ENCODE measurements at places on chromosomes 11 and 22. TPM values are rescaled to one million over a fixed set of nuclear protein-coding genes. Genes with fewer than 3 reads are reported as not detected.

The HPS5 gene
- total RNA-seq: 32.9 TPM

GRCh38 chr11:129451524-129451923 lies 75.9 kb downstream of the BARX2 start:
- DNase-seq: no peak

DNA sequence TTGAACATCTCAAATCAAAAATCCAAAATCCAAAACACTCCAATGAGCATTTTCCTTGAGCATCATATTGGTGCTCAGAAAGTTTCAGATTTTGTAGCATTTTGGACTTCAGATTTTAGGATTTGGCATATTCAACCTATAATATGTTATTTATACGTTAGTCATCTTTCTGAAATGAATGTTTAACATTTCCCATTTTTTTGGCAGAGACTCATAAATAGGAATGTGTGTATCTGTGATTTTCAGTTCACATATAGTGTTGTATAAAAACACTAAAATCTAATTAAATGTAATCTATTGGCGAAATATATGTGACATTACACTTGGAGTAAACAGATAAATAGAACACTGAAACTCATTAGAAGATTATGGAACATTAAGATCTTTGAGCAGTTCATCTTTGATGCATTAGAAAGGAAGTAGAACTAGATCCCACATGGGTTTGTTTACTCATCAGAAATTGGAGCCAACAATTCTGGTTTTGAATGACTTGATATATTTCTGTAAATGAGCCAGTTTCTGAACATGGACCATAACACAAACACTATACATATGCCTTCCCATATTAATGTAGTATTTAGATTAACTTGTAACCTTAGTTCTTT lies 153.1 kb downstream of the UVRAG start:
- no peak for DNase-seq

DNA sequence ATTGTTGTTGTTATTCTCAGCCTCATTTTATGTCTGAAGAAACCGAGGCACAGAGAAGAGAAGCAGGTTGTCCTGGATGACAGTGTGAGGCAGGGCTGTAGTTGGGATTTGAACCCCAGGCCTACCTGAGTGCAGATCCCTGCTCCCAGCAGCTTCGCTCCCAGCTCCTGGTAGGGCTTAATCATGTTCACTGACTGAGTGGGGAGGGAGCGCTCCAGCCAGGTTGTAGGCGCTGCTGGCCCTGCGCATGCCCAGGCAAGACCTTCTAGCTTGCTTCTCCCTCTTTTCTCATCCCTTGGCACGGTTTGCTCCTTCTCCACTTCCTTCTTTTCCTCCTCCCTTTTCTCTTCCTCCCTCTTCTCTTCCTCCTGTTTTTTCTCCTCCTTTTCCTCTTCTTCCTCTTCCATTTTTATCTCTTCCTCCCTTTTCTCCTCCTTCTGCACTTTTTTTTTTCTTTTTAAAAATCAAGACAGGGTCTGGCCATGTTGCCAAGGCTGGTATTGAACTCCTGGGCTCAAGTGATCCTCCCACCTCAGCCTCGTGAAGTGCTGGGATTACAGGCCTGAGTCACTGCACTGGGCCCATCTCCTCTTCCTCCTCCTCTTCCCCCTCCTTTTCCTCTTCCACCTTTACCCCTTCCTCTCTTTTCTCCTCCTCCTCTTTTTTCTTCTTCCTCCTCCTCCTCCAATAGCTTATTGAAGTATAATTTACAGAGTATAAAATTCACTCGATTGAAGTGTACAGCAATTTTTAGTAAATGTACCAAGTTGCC lies 109.3 kb downstream of the KIAA1671 start:
- DNase-seq: no peak

The CEP126 gene
- total RNA-seq: 0.92 TPM

The PRR33 gene
- total RNA-seq: not detected

The PATL1 gene
- 12.7 TPM for total RNA-seq

DNA sequence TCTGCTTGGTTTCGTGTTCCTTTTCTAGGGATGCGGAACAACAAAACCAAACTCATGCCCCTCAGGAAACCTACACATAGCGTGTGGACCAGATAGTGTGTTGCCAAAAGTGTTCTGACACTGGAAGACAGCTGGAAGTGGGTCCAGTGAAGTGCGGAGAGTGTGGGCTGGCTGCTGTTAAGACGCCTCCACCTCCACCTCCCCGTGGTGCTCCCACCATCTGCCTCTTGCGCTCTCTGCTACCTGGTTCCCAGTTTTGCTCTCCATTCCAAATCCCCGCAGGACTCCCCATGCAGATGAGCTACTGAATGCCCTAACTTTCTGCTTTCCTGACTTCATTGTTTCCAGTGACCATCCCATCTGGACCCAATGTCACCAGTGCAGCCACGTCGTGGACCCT lies 51.8 kb downstream of the NCAPD3 start:
- DNase-seq: no peak

DNA sequence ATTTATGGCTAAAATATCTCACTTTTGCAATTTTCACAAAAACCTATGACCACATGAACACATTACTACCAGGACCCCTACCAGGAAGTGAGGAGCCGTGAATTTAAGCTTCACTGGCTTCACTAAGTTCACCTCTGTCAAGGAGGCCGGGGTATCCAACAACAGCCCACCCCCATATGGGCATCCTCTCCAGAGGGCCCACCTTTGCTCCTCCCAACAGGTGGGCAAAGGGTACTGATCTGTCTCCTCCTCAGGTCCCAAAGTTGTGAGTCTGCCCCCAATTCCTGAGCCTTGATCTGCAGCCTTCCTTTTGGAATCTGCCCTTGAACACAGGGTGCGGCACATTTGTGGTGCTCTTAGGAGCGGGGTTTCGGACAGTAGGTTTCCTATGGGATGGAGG lies 66.9 kb downstream of the OTOG start:
- DNase-seq: no peak

- DNase-seq: peak; percentile 83
Observed at GRCh38 chr11:28756977-28757376, 648.8 kb downstream of the METTL15 start.

The SCGB1A1 gene
- not detected for total RNA-seq

The KRTAP5-2 gene
- total RNA-seq: not detected

The RPS19BP1 gene
- 208 TPM for total RNA-seq

The C11orf86 gene
- total RNA-seq: not detected

GRCh38 chr11:68396516-68396915 lies 64.0 kb upstream of the PPP6R3 start:
- DNase-seq: no peak

GRCh38 chr22:32622004-32622743 lies 147.6 kb downstream of the FBXO7 start:
- DNase-seq: peak; percentile 53

DNA sequence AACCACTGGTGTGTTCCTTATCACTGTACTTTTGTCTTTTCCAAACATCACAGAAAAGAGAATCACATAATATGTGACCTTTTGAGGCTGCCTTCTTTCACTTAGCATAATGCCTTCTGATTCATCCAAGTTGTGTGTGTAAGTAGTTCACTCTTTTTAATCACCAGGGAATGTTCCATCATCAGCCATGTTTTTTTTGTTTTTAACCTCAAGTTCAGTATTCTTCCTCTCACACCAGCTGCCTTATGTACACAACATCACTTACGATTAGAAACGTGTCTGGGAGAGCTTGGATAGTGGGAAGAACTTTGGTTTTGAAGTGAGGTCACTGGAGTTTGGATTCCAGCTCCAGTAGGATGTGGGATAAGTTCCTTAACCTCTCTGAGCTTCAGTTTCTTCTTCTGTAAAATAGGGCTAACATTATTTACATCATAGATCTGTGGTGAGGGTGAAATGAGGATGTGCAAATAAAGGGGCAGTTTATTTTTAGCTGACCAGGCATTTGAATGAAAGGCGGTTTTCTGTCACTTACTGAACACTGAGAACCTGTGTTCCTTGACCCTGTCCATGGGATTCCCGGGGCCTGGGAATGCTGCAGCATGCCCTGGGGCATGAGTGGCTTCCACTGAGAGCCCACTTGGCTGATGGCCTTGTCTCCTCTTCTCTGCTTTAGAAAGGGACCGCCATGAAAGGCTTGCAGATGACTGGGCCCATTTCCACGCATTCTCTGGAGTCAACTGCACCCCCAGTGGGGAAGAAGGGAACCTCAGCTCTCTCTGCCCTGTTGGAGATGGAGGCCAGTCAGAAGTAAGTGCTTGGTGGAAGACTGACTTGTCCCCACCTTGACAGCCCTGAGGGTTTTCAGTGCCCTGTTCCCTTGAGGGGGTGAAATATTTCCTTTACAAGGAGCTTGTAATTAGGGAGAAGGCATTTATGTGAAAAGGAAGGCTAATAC lies 92.6 kb downstream of the DEPDC5 start:
- peak; percentile 7 for DNase-seq

The DGCR6 gene
- total RNA-seq: not detected

The EPS8L2 gene
- 1.8 TPM for total RNA-seq

DNA sequence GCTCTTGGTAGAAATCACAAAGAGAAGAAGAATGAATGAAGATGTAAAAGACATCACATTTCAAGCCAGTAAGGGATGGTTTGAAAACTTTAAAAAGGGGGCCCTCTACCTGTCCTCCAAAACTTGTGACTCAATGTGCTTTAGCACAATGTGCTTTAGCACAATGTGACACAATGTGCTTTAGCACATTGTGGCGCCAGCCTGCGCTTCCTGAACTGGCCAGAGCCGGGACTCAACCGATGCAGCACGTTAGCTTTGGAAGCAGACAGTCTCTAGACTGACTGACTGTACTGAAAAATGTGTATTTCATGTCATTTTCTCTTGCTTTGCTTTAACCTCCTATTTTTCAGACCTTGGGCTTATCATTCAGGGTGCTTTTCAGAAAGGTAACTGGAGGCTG lies 63.5 kb downstream of the FAM83F start:
- no peak for DNase-seq

DNA sequence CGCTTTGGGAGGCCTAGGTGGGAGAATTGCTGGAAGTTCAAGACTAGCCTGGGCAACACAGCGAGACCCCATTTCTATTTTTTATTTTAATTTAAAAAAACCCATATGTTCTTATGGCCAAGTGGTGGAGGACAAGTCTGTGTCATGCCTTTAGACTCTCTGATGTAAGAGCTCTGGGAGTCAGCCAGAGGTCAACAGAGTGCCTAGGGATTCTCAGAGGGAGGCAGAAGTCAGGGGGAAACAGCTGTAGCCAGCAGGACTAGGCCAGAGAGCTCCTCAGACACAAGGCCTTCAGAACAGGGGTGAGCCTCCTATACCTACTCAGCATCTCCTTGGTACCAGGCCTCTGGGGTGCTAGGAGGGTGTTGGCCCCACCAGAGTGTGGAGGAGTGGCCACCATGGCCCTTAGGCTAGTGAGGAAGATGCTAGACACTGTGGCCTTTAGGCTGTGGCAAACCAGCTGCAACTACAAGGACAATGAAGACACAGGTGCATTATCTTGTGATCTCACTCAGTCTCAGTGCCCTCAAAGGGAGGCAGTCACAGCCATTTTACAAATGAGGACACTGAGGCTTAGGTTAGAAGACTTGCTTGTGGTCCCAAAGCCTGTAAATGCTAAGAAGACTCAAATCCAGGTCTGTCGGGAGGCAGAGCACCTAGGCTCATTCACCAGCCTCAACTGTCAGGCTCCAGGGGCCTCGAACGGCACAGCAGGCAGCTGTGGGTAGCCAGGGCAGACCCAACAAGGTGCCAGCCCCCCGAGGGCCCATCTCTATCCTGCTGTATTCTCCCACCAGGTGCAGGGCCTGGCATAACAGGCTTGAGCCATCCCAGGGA lies 5.0 kb downstream of the ZP1 start:
- peak; percentile 44 for DNase-seq

The OR10A2 gene
- not detected for total RNA-seq

GRCh38 chr22:45246060-45246985 lies 5.6 kb upstream of the KIAA0930 start:
- DNase-seq: peak; percentile 94

- no peak for DNase-seq
Observed at GRCh38 chr11:22778642-22779041, 51.0 kb downstream of the SVIP start.

- DNase-seq: no peak
Observed at GRCh38 chr11:122741613-122742300, 86.2 kb downstream of the UBASH3B start.

GRCh38 chr11:67776852-67777520 lies 102.6 kb upstream of the ALDH3B2 start:
- DNase-seq: no peak

- no peak for DNase-seq
Observed at GRCh38 chr22:41382610-41383009, 868 bp downstream of the TEF start.

The ST14 gene
- not detected for total RNA-seq

DNA sequence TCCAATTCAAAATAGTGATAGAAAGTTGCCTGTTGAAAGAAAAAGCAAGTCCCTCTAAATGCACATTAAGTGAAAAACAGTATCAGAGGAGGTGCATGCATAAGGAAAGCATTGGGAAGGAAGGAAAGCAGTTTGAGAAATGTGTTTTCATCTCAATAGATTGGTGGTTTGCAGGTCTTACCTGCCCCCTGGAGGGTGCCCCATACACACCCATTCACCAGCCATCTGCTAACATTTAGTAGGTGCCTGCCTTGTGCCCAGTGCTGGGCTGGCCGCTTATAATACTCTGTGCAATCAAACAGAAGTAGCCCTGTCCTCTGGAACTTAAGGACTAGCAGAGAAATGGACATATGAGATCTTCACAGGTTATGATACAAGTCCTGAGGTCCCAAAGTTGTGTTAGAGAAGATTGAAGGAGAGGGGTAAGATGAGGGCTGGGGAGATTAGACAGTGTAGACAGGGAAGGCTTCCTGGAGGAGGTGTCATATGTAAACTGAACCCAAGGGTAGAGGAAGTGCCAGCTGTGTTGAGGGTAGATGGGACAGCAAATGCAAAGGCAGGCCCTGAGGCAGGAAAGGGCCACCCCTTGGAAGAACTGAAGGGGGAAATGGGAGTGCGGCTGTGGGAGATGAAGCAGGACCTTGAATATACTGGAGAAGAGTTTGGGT lies 184.2 kb downstream of the MN1 start:
- no peak for DNase-seq

DNA sequence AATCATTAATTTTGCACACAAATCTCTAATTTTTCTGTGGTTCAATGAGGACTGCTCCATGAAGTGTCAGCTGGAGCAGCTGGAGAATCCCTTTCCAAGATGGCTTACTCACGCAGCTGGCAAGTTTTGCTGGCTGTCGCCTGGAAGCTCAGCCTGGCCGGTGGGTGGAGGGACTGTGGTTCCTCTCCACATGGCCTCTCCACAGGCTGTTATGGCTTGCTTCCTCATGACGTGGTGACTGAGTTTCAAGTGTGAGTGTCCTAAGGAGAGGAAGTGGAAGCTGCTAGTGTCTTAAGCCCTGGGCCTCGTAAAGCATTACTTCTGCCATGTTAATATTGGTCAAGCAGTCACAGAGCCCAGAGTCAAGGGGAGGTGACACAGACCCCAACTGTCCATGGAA lies 14.0 kb upstream of the NRIP3 start:
- no peak for DNase-seq

- no peak for DNase-seq
Observed at GRCh38 chr11:13042873-13043342, 33.8 kb downstream of the RASSF10 start.
